NK-92 treated with Interleukin-12 subunit alpha and Interleukin-12 subunit beta, amount 100 ng/mL, for 24 hours (cell line): ENCODE measurements at places on chromosomes 4 and X.

DNA sequence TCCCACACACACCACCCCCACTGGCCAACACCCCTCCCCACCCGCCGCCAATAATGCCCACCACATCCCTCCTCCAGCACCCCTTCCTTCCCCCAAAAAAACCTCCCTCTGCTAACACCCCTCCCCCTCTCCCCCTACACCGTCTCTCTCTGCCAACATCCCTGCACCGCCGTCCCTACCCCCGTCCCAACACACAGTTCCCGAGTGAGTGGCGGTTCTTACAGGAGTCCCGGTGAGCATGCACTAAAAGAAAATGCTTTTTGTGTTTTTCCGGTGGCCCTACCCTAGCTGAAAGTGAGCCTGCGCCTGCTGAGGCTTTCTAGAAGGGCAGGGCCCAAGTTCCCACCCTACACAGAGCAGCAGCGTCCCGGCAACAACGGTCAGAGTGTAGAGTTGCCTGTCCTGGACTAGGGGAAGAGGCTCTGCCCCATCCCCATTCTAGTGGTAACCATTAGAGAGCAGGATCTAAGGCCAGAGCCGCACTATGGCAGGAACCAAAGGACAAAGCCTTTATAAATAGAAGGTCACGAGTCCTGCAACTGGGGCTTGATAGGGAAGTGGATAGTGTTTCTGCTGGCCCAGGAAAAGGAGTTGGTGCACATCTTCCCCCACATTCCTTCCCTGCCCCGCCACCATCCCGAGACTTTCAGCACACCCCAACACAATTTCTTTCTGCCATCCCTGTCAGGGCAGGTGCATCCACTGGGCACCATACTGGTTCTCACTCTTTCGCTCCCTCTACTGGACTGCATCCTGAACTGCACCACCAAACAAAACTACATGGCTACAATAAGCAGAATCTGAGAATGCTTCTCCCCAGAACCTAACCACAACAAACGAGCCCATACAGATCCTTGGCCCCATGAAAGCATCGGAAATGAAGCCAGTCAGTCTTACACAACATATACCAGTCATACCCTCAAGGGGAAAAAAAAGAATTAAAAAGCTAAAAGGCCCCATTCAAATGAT, 78.1 kb upstream of the PAGE3 start:
- DNase-seq: peak; percentile 0

GRCh38 chrX:1852082-1852481, 237.2 kb downstream of the ASMT start:
- no peak for DNase-seq

- DNase-seq: no peak
These were observed 13.3 kb upstream of the TBC1D19 start for GRCh38 chr4:26570596-26570995.

DNA sequence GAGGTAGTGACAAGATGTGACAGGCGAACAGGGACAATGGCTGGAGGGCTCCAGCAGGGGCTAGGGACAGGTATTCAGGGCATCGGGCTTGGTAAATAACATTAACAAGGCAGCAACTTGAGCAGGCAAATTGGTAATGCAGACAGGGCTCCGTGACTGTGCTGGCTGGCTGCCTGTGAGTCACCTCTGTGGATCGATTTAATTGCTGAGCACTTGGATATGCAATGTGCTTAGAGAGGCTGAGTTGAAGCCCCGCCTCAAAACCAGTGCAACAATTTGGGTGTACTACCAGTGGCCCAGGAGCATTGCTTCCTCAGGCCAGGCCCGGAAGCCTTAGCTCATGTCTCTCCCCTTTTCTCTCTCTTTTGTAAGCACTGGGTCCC, 19.5 kb downstream of the CNGA2 start:
- DNase-seq: no peak

GRCh38 chr4:28287831-28288233, 1427.2 kb downstream of the STIM2 start:
- no peak for DNase-seq

DNA sequence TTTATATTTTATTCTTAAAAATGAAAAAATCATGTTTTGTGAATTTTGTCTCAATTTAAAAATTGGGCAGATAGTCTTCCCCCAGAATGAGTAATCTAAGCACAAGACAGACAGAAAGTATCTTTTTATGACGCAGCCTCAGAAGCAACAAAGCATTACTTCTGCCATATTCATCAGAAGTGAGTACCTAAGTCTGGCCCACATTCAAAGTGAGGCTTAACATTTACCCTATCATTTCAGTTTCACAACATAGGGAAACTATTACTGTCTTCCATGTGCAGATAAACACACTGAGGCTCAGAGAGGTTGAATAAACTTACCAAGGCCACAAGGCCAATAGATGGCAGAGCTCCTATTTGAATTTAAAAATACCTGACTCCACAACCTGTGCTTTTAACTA, 4.4 kb upstream of the PRDX4 start:
- DNase-seq: no peak

DNA sequence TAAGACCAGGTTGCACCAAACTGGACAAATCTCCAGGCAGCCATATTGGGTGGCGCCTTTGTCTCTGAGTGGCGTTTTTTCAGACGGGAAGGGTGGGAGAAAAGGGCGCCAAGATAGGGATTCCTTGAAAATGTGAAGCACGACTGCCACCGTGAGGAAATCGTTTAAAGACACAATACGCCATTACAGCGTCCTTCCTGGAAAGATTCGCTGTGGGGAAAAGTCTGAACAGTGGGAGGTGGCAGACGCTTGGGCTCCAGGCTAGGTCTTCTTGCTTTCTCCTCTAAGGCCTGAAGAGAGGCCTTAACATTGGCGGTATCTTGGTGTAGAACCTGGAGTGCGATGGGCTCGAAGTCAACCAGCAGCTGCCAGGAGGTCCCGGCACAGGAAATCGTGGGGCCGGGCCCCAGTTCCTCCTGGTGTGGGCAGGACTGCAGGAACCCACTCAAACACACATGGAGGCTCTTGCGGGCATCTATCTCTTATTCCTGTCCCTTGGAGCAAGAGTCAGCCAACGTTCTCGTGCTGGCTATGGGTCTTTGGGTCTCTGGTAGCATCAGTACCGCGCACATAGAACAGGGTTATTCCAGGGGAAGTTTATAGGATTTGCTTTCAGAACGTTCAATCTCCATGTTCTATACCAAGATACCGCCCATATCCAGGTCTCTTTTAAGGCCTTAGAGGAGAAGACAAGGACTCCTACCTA, 208.8 kb downstream of the OR13H1 start:
- no peak for DNase-seq

GRCh38 chr4:17712166-17712565, 69.3 kb downstream of the FAM184B start:
- no peak for DNase-seq

DNA sequence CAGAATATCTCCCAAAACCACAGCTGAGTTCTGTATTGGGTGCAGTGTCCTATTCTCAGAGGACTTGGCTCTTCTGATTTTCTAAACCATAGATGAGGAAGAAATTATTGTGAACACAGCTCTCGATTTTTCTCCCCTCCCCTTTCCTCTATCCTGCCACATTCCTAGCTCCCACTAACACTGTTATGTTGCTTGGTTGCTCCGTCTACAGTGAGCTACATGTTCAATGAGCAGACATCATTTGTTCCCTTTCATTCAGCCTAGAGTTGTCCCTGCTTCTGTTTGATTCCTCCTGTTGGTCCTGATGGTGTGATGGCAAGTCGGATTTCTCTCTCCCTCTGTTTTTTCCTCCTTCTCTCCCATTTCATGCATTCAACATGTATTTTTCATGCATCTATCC, 65.9 kb downstream of the DIPK2B start:
- DNase-seq: no peak

DNA sequence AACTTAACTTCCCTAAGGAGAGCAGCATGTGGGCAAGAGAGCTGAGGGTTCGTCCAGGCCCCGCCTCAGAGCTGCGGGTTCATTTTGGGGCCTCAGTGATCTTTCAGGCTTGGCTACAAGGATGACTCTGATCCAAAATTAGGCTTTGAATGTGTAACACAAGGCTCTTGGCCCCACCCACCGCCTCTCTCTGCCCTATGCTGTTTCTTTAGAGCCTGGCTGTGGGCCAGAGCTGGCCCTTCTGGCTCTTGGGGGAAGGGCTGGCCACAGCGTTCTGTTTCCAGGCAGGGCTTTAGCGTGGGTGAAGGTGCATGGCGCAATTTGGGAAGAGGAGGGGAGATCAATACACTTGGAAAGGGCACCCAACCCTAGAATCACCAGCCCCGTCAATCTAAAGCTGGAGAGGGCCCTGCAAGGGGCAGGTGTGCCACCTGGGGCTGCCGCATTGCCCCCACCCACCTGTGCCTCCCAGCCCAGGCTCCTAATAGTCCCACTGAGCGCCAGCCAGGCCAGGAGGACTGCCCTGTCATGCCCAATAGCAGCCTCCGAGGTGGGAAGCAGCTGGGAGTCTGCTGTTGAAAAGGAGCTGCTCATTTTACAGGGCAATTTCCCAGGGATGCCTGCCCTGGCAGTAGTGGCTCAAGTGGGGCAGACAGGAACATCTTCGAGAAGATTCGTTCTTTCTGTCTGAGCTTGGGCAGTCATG, 84.5 kb upstream of the MAML3 start:
- no peak for DNase-seq

- DNase-seq: no peak
These were observed 279.0 kb upstream of the GK2 start for GRCh38 chr4:79687006-79687405.

DNA sequence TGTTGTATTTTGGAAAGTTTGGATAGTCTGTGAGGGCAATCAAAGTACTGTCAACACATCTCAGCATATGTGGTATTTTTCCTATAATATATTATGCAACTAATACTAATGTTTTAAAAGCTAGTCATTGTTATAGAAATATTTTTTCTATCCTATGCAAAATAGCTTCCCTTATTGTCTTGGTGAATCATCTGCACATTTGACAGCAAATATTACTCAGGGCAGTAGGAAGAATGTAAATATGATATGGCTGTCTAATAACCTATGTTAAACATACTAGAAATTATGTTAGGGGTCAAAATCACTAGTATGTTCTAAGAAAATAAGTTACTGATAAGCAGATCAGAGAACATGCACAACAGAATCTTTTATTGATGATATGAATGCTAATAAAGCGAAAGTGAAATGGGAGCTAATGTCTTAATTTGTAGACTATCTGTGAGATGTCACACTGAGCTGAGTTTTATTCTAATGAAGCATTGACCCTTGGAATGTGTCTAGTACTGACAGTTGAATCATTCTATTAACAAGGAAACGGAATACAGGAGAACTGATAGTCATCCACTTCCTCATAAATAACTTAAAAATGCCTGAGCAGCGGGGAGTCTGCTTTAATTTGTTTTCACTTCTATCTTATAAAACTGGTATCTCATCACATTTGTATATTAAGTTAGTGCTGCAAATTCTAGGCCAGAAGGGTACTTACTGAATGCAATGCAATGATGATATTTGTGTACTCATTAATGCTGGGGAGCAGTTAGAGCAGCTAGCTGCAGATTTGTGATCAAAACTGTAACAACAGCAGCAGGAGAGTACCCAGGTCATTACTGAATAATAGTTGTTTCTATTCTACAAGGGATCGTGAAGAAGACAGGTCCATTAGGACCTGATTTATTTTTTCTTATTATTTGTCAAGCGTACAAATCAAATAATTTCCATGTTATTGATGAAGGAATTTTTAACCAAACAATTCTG, 440.3 kb upstream of the AADAT start:
- no peak for DNase-seq

DNA sequence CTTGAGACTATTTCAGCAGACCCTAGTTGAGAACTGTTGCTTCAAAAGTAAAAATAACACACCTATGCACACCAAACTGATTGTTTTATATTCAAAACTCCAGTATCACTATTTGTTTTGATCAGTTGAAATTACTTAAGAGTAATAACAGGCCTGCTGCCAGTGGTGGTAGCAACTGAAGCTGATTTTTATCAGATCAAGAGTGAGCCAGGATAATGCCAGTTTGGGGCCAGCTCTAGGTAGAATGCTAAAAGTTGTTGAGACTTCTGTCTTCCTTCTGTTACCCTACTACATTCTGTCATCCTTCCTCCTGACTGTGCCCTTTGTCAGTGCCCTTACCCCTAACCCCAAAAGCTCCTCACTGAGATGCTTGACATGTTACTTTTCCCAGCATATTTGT, 228.7 kb upstream of the SPRY1 start:
- DNase-seq: no peak

- DNase-seq: no peak
These were observed 30.2 kb upstream of the NKX6-1 start for GRCh38 chr4:84529169-84529751.

DNA sequence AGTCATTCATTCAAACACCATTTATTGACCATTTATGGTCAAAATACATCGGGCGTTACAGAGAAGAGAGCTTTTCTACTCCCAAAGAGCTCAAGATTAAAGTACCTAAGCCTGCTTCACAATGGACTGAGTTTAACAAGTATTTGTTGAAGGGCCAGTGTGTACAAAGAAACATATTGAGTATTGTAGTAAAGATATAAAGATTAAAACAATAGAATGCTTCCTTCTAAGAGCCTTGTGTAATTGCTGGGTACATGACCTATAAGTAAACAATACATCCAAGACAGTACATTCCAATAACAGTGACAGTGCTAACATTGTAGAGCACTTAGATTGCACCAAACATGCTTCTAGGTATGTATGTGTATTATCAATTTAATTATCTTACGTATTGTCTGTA, 695.5 kb downstream of the PCDH7 start:
- DNase-seq: no peak

DNA sequence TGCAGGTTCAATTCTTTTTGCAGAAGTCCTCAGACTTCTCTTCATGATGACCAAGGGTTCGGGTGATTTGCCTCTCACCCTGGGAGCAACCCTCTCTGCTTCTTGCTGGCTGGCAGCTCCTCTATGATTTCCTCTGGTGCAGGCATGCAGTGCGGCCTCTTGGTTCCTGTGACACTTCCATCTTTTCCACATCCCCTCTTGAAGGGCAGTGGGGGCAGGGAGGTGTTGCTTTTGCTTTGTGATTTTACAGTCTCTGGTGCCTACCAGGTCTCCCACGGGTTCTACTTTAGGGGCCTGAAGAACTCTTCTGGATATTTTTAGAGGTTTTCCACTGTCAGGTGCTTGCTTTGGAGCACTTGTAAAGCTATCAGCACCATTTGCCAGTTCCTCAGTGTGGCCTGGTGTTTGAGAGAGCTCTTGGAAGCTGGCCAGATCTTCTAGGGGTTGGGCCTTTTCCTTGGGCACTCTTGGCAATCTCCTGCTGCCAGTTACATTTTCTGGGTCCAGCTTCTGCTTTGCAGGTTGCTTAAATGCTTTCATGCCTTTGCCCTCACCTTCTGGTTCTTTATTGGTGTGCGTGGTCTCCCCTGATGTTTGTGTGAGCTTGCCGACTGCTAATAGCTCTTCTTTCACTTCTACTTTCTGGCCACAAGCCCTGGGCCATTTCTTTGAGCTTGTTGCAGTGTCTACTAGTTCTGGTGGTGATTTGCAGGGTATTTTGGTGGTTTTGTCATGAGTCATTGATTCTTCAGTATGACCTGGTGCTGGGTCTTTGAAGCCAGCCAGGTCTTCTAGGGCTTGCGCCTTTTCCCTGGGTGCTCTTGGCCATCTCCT, 11.5 kb upstream of the CHST7 start:
- DNase-seq: peak; percentile 34

- DNase-seq: no peak
These were observed 32.0 kb upstream of the STS start for GRCh38 chrX:7115557-7115956.

- no peak for DNase-seq
These were observed 57.4 kb downstream of the PJA1 start for GRCh38 chrX:69107747-69108401.

- no peak for DNase-seq
These were observed 127.3 kb downstream of the DCHS2 start for GRCh38 chr4:154364066-154364845.
